ENCODE measurements at places on chromosomes 13 and 19.

DNA sequence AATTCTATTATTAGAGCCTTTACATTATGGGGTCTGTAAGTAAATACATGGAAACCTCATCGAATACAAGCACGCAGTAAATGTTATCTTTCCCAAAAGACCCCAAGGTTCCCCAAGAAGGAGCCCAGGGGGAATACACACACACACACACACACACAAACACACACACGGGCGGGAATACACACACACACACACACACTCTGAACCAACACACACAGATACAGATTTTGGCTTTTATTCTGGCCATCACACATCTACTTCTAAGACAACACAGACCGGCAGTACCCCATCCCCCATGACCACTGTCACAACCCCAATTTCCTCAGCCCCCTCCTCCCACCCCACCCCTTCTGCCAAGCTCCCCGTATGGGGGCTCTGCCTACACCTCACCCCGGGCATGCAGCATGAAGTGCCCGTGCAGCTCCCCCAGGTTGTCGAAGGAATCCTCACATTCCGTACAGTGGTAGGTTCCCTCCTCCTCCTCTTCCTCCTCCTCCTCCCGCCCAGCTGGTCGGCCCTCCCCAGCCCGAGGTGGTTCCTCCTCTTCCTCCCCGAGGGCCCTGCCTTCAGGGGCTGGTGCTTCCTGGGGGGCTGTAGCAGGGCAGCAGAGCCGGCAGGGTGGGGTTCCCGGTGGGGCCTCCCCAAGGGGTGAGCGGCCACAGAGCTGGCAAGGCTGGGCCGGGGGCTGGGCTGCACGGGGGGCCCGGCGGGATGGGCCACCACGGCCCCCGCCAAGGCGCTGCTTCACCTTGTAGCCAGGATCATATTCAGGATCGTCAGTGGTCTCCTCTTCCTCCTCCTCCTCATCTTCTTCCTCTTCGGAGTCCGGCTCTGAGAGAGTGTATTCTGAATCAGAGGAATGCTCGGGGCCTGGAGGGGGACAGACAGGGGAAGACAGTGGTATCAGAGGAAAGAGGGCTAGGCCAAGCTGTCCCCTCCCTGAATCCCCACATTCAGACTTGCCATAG lies 4.4 kb upstream of the SRRM5 start:
- no peak for DNase-seq

- DNase-seq = no peak
These were observed 585 bp downstream of the MAP1S start for GRCh38 chr19:17719730-17720400.

- DNase-seq = no peak
These were observed 420.5 kb upstream of the HTR2A start for GRCh38 chr13:47317356-47317755.

DNA sequence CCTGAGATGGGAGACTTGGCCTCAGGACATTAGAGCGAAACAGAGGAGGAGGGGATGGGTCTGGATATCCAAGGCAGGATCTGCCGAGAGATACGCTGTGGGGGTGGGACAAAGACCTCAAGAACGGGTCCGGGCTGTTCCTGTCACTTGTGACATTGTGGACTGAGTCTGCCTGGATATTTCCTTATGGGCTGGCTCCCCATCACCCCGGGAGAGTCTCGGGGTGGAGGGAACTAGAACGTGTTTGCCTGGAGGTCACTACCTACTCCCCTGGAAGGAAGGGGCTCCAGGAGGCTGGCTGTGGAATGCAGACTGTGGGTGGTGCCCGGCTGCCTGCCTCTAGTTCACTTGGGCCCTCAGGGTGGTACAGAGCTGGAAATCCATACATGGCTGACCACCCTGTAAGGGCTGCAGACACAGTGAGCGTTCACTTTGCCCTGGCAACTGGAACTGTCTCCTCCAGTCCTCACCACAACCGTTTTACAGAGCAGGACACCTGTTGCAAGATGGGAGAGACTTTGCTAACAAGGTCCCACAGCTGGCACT lies 26.4 kb downstream of the DNM2 start:
- no peak for DNase-seq

DNA sequence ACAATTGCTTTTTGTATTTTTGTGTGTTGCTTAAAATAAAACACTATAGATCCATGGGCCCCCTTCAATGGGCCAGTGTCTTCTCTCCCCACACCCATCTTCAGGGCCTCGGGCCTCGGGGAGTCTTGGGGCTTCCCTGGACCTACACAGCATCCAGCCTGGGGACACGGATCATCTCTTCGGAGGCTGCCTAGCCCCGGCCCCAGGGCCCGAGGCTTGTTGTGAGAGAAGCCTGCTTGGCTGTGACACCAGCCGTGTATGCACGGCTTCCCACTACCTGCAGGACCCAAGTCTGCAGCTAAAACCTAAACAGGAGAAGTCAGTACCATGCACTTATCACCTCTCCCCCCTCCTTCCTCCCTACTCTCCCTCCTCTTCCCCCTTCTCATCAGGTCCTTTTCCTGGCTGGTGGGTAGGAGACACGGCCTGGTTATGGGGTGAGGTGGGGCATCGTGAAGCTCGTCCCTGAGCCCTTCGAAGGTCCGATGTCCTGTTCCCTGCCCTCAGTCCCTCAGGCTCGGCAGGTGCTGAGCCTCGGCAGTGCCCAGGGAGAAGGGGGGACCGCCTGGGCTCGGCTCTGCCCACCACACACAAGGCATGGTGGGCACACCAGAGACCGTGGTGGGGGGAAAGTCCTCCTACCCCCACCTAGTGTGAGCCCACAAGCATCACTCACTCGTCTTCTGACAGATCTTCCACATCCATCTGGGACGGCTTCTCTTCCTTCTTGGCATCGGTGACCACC lies 9.5 kb downstream of the C13orf46 start:
- DNase-seq = no peak

DNA sequence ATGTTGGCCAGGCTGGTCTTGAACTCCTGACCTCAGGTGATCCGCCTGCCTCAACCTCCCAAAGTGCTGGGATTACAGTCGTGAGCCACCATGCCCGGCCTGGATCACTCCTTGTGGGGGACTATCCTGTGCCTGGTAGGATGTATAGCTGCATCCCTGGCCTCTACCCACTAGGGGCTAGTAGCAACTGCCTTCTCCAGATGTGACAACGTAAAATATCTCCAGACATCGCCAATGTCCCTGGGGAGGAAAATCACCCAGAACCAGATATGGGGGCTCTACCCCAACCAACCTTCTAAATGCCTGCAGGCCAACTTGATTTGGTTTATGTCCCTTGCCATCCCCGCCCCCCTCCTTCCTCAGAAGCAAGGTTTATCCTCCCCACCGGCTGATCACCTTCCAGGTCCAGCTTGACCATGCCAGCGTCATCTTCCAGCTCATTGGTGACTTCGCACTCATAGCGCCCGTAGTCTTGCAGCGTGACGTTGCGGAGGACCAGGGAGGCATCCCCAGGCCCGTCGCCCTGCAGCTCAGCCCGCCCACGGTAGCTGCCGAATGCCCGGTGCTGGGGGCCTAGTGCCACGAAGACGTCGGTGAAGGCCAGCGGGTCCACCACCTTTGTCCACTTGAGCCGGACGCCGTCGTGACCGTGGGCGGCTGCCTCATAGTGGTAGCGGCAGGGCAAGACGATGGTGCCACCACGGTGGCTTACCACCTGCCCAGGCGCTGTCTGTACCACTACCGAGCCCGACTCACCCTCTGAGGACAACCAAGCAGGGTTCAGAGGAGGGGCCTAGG lies 12.5 kb downstream of the TM6SF2 start:
- no peak for DNase-seq

GRCh38 chr19:30696514-30696913 lies 324.3 kb downstream of the ZNF536 start:
- no peak for DNase-seq

DNA sequence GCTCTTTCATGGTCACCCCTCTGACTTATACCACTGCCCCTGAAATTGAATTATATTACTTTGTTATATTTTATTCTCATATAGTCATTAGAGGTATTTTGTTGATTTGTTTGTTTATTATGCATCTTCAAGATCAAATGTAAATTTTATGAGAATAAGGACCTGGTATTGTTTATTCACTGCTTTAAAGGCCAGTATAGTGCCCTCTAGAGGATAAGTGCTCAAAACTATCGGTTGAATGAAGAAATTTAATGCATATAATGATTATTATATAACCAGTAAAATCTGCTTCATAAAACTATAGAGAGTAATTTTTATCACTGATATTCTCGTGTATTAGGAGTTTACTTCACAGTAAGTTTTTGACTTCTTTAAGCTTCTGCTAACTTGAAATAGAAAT lies 1401.9 kb downstream of the SLITRK1 start:
- DNase-seq = no peak

DNA sequence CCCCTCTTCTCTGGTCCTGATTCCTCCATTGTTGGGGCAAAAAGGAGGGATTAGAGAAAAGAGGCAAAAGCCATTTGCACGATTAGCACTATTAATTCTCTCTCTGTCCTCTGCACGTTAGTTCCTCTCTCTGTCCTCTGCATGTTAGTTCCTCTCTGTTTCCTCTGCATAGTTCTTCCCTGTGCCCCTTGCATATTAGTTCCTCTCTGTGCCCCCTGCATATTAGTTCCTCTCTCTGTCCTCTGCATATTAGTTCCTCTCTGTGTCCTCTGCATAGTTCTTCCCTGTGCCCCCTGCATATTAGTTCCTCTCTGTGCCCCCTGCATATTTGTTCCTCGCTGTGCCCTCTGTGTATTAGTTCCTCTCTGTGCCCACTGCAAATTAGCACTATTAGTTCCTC lies 847.2 kb upstream of the GPC6 start:
- DNase-seq = no peak

- peak; percentile 1 for DNase-seq
These were observed 4.5 kb downstream of the NAA16 start for GRCh38 chr13:41315443-41316047.

GRCh38 chr19:55289117-55289796 lies 5.5 kb downstream of the BRSK1 start:
- no peak for DNase-seq

DNA sequence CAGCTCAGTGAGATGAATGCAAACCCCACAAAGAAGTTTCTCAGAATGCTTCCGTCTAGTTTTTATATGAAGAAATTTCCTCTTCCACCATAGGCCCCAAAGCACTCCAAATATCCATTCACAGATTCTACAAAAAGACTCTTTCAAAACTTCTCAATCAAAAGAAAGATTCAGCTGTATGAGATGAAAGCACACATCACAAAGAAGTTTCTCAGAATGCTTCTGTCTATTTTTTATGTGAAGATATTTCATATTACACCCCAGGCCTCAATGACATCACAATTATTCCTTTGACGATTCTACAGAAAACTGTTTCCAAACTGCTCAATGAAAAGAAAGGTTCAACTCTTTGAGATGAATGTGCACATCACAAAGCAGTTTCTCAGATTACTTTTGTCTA lies 1819.4 kb downstream of the UQCRFS1 start:
- no peak for DNase-seq

GRCh38 chr19:45391346-45391745 lies 13.5 kb downstream of the PPP1R13L start:
- DNase-seq = no peak

- DNase-seq = no peak
These were observed 164.2 kb downstream of the ABCC4 start for GRCh38 chr13:95137096-95137495.

GRCh38 chr13:113357529-113357928 lies 6.4 kb downstream of the GRTP1 start:
- no peak for DNase-seq

GRCh38 chr19:33302974-33303790 lies 848 bp upstream of the CEBPA start:
- DNase-seq = no peak

DNA sequence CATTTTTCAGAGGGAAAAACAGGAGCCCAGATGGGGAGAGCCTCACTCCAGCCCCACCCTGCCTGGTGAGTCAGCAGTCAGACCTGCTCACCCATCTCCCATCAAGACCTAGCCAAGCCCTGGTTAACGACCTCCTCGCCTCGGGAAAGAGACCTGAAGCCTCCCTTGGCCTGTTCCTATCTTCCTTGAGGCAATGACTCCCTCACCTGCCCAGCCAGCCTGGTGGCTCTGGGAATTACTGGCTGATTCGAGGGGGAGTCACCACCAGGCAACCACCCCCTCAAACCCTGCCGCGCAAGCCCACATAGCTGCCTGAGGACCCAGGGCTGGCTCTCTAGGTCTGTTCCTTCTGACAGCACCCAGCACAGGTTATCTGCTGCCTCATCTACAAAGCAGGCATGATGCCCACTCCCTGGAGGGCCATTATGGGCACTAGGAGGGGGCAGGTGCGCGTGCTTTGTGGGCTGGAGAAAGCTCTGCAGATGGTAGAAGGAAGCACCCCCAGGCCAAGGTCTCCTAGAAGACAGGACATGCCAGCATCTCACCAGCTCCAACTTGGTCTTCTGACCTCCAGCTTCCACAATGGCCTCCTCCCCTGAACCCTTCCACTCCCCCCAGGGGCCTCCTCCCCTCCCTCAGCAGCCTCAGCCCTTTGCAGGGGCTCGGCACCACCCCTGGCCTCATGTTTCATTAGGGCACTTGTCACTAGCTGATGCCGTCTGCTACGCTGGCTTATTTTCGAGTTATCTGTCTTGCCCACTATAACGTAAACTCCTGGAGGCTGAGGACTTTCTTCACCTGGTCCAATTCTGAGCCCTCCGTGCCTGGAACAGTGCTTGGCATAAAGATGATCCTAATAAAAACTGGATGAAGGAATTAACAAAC lies 10.4 kb downstream of the DEDD2 start:
- DNase-seq = no peak

GRCh38 chr19:17751103-17751911 lies at the start of gene FCHO1:
FCHO1 (plus strand) TSS chr19:17751477; CDS start chr19:17755165, 3,688 bp downstream.
- DNase-seq = peak; percentile 88

- DNase-seq = no peak
These were observed 114.2 kb downstream of the NUFIP1 start for GRCh38 chr13:44874886-44875630.

DNA sequence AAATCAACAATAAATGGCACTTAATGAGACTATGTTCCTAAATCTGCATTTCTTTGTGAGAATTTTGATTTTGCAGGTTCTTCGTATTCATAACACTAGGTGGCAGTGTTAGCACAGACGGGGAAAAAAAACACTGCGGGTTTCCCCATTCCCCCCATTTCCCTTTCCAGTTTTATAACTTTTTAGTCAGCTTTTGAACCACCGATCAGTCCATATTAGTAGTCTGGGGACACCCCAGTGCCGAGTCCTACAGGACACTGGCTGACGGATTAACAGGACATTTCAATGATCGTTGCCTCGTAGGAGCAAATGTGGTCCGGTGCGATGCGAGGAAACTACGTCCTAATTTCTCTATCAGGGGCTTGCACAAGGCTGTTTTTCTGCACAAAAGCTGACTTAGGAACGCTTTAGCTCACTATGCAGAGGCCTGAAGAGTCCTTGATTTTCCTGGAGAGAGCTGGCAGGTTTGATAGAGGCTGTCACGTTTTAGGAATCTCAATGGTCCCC lies 234.3 kb downstream of the LMO7 start:
- peak; percentile 46 for DNase-seq
